ENCODE measurements at places on chromosomes 2 and 18. TPM values are rescaled to one million over a fixed set of nuclear protein-coding genes. Genes with fewer than 3 reads are reported as not detected.

GRCh38 chr2:86779971-86780370 lies 10.7 kb downstream of the CD8A start:
- H3K27me3 ChIP-seq: no peaks in the 10 kb centered on the region
- DNase-seq: no peak
- H3K4me1 ChIP-seq: no peaks in the 10 kb centered on the region
- H3K4me3 ChIP-seq: no peak overlapping the region

GRCh38 chr2:120433816-120434290 lies 87.9 kb downstream of the INHBB start:
- no peaks in the 10 kb centered on the region for H3K27me3 ChIP-seq
- no peaks in the 10 kb centered on the region for H3K4me1 ChIP-seq
- no peak overlapping the region for H3K27ac ChIP-seq

DNA sequence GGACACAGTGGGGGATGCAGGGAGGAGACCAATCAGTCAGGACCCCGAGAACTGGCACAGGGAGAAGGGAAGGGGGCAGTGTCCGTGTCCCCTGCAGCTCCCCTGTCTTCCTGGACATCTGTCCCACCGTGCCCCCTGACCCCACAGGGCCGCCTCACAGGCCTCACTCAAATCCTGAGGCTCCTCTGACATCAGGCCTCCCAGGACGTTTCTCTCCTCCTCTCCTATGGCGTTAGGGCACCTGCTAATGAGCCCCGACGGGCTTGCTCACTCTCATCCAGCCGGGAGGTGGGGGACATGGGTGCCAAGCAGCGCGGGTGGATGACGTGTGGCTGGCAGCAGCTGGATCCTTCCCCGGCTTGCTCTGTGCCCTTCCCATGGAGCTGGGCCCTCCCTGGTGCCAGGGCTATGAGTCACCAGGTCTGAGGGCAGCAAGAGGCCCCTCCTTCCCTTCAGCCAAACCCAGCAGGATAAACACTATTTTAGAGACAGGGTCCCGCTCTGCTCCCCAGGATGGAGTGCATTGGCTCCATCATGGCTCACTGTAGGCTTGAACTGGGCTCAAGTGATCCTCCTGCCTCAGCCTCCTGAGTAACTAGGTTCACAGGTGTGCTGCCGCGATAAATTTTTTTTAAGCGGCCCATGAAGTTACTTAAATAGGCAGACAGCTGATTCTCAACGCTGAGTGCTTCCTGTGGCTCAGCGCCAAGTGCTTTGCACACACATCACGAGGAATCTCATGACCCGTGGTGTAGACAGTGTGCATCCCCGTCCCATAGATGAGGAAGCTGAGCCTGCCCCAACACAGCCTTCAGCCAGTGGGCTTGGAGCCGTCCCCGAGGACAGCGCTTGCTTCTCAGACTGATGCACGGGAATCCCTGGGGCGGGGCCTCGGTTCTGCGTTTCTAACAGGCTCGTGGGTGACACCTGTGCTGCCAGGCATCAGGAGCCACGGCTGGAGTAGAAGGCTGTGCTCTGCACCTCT lies 64.5 kb upstream of the HDAC4 start:
- no peak for DNase-seq
- H3K4me3 ChIP-seq: no peak overlapping the region
- H3K27ac ChIP-seq: no peak overlapping the region
- peaks cover 37% of the 10 kb centered on the region for H3K27me3 ChIP-seq
- H3K4me1 ChIP-seq: no peaks in the 10 kb centered on the region

- H3K27ac ChIP-seq: no peak overlapping the region
- H3K36me3 ChIP-seq: no peaks in the 10 kb centered on the region
- H3K4me1 ChIP-seq: no peaks in the 10 kb centered on the region
- DNase-seq: no peak
- no peak overlapping the region for H3K4me3 ChIP-seq
These were observed 294.4 kb upstream of the EPC2 start for GRCh38 chr2:148350199-148350598.

- H3K4me1 ChIP-seq: peaks cover 40% of the 10 kb centered on the region
- H3K4me3 ChIP-seq: peak overlapping the region; percentile 18
- H3K27ac ChIP-seq: peak overlapping the region; percentile 76
- no peaks in the 10 kb centered on the region for H3K27me3 ChIP-seq
- no peak for DNase-seq
- H3K36me3 ChIP-seq: no peaks in the 10 kb centered on the region
These were observed 3.2 kb upstream of the GPR155 start for GRCh38 chr2:174490051-174490450.

SLC5A7 gene
- total RNA-seq: not detected

UGT1A3 gene
- total RNA-seq: not detected

ALKAL2 gene
- not detected for total RNA-seq
